HT1080 (cell line): ENCODE measurements at places on chromosomes 5 and 9.
A peak's percentile ranks its signal among the peaks of the same experiment; 100 is the strongest.

- DNase-seq, result peak; percentile 82
These were observed 691.2 kb upstream of the CDH6 start for GRCh38 chr5:30502277-30502676.

DNA sequence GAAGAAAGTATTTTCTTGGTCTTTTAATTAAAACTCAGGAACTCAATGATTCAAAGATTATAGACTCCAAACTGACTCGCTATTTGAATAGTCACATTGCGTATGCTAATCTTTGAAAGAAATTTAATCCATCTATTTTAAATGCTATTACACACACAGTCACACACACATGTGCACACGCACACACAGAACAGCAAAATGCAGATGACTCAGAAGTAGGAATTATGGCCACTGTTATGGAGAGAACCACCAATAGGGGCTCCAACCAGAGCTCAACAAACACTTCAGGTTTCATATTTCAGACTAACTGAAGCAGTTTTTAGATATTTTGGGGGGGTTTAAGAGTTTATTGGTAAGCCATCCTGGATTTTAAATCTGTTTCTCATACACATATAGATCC, 1917.9 kb downstream of the EFNA5 start:
- peak; percentile 48 for DNase-seq

GRCh38 chr9:87479801-87480201, 17.9 kb upstream of the DAPK1 start:
- peak; percentile 67 for DNase-seq

GRCh38 chr5:163397354-163397753, 40.0 kb upstream of the CCNG1 start:
- no peak for DNase-seq

GRCh38 chr5:181087309-181087708, 43.7 kb downstream of the OR2V1 start:
- no peak for DNase-seq

DNA sequence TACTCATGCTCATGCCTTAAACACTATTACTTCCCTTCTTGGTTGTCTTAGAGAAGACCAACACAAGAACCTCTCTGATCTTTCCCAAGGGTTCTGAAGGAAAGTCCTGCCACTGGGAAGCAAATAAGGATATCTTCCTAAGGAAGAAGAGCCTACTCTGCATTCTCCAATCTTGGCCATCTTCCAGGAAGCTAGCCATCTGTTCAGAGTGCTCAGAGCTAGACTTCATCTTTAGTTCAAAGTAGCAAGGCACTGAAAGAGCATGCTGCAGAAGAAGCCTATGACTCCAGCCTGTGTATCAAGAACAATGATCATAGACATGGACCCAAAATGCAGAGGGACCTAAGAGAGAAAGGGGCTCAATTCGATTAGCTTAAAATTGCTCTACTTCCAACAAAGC, 114.7 kb downstream of the KIAA0825 start:
- DNase-seq, result no peak

DNA sequence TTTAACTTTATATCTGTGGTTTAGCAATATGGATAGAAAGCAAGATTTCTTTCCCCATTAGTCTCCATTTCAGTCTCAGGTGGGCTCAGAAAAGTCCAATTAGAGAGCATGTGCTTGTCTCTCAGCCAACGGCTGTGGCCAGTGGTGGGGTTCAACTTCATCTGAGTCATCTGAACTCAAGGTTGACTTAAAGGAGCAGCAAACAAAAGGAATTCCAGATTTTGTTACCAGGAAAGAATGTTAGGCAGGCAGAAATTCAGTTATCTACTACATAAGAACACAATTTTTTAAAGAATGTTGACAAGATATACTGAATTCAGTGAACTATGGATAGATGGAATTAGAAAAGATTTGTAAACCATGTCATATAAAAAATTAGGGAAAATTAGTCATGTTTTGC, 784.1 kb downstream of the MAT2B start:
- DNase-seq, result peak; percentile 17

GRCh38 chr5:135185481-135186065, 151.5 kb upstream of the PITX1 start:
- DNase-seq, result peak; percentile 36

DNA sequence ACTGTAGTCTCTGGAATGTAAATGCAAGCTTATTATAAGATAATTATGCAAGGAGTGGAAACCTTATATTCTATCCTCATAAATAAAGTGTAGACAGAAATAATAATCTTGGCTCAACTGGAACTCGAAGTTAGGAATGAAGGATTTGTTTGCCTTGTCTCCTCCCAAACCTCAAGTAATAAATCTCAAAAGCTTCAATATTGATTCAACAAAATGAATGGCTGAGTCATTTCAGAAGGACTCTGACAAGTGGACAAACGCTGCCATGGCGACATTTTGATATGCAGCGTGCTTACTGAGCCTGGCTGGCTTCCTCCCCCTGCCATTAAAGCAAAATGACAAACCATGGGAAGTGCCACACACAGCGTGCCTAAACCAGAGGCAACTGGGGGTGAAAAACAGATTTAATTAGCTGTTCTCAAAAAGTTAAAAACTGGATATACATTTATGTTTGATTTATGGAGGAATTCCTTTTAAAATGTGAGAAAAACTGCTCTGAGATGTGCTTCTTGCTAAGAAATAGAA, 10.5 kb upstream of the ADGRV1 start:
- peak; percentile 54 for DNase-seq

DNA sequence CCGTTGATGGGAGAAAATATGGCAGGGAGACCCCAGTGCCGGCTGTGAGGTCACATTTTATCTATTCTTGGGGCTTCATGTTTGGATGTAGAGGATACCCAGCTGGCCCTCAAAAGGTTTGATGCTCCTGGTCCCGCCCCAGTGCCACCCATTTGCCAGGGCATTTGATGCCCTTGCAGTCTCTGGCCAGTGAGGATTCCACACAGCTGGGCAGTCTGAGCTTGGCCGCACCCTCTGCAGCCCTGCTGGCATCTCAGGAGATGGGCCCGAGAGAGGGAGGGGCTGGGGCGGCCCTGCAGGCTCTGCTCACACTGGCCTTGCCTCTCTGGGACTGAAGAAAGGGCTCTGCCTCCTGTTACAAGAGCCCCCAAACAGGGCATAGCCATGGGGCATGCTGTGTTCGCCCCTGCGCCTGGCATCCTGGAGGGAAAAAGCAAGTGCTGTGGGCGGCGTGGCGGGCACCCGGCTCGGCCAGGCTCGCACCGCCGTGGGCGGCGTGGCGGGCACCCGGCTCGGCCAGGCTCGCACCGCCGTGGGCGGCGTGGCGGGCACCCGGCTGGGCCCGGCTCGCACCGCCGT, 27.6 kb downstream of the ADAMTSL2 start:
- no peak for DNase-seq

DNA sequence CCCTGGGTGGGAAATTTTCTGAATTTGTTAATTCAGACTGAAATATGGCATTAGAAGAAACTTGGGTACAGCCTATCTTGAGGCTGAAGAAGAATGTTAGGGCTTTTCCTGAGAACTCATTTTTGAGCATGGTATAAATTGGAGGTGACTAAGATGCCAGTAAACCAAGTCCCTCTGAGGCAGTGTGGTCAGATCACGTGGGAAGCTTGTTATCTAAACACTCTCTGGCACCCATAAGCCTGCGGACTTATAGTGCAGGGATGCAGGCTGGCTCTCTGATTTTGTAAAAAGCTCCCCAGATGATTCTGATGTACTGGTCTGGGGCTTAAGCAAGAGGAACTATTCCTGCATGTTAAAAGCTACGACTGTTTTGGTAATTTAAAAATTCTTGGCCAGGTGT, 34.3 kb downstream of the MTMR12 start:
- DNase-seq, result peak; percentile 64

DNA sequence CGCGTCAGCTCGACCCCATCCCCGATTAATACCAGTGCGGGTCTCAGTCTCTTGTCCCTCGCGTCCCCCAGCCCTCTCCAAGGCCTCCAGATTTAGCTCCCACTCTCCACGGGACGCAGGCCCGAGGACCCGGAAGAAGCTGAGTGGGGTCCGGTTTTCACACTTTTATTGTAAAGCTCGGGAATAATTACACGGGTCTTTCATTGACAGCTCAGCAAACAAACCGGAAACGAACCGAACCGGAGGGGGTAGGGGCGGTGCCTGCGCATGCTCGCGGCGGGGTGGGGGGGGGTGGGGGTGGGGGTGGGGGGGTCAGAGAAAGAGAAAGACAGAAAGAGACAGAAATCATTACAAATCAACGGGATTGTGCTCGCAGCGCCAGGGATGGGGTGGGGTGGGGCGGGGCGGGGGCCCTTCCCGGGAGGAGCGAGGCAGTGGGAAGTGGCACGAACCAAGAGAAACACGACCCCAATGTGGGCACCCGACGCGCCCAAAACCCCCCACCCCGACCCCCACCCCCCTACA, 27.9 kb downstream of the PCDH1 start:
- DNase-seq, result no peak

- peak; percentile 89 for DNase-seq
These were observed 25.9 kb upstream of the UNC5A start for GRCh38 chr5:176784218-176785165.

GRCh38 chr5:171957591-171958251, 48.7 kb downstream of the FBXW11 start:
- no peak for DNase-seq

GRCh38 chr5:92505925-92506324, 1075.1 kb downstream of the NR2F1-AS1 start:
- DNase-seq, result peak; percentile 18

DNA sequence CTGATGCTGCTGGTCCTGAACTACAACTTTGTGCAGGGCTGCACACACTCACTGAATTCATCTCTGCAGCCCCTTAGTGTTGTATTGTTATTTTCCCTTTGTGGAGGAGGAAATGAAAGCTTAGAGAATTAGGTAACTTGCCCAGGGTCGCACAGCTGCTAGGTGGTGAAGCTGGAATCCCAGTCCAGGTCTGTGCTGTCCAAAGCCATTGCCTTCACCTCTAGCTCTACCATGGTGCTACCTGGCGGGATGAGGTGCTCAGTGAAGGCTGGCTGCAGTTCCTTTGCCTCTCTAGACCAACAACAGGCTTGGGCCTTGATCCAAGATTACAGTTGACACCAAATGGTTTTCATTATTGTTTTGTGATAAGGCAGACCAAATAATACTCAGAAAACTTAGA, 177.8 kb upstream of the PITX1 start:
- DNase-seq, result no peak

DNA sequence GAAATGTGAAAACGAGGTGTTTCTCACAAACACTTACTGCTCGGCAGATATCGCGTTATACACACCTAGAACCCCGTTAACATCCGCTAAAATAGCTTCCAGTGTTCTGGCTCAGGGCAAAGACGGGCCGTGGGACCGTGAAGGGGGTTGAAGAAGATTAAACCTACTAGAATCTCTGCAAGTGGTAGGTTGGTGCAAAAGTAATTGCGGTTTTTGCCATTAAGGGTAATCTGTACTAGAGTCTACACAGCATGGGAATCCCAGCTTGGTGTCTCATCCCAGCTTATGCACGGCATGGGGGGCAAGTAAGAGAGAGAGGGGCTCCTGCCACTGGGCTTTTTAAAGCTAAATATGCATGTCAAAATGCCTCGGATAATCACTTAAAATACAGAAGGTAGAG, 43.9 kb downstream of the HRH2 start:
- no peak for DNase-seq

GRCh38 chr5:95907067-95907705, 54.5 kb downstream of the ELL2 start:
- no peak for DNase-seq

DNA sequence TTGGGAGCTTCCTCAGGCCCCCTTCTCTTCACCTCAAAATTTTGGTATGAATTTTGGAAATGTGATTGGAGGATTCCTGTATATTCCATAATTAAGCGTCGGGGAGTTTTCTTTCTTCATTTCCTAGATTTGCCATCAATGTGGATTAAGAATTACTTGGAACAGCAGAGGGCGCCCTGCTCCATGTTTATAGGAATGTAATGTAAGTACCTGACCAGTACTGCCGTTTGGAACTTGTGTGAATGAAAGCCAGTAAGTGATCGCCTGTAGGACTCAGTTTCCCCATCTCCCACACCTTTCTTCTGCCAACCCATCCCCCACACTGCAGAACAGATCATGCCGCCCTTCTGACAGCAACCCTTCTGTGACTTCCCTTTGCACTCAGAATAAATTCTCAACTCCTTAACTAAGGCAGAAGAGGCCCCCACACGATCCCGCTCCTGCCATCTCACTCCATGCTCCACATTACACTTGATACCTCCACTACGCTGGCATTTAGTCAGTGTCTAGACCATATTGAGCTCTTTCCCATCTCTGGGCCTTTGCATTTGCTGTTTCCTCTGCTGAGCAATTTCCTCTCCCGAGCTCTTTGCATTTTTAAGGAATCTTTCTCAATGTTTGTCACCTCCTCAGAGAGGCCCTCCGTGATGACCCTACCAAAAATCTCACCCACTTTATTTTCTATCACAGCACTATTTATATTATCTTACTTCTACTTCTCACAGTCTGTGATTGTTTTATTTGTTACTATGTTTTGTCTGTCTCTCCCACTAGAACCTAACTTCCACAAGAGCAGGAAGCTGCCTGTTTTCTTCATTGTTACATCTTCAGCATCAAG, 79.5 kb upstream of the HTR4 start:
- peak; percentile 79 for DNase-seq

DNA sequence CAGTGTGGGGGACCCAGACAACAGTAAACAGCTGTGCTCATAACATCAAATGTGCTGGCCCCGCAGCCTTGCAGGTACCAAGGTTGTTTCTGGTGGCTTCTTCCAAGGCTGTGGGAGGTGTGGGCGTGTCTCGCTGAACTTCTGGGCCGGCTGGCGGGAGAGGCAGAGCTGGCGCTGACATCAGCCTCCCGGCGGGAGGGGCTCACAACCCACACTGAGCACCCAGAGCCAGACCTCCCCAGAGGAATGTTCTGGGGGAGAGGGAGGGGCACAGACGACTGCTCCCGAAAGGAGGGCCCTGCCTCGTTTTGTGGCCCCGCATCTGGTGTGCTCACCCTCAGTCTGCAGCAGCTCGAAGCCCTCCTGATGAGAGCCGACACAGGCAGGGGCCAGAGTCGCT, 6.9 kb upstream of the SLC12A7 start:
- DNase-seq, result no peak

DNA sequence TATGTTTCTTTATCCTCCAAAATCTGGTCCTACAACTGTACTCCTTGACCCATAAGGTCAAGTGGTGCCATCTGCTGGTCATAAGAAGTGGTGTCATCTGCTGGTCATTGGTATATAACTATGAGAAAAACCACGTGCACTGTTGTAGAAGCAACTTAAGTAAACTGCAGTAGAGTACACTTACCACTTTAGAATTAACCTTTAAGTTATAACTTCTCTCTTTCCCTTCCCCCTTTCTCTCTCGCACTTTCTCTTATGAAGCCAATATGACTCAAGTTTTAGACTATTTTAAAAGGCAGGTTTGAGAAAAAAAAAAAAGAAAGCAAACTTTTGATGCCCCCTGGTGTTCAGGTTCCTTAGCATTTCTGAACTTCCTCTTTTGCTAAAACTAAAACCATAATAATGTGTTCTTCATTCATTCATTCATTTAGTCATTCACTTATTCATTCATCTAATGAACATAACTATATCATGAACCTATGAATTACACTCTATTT, 12.8 kb upstream of the MTAP start:
- DNase-seq, result peak; percentile 80
